ACHN (cell line): ENCODE measurements at places on chromosomes 2 and 18.

DNA sequence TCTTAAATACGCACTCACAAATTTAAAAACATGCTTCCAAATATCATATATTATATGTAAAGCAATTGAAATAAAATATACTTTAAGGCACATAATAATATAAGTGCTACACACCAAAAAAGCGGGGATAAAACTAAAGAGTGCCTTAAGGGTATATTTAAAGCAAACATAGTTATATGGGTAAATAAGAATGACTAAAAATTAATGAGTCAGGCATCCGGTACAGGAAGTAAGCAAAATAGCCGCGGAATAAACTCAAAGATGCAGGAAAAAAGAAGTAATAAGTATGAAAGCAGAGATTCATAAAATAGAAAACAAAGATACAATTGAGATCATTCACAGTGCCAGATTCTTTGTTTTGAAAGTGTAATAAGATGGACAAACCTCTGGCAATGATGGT lies 503.5 kb upstream of the SOX11 start:
- no peak for DNase-seq

DNA sequence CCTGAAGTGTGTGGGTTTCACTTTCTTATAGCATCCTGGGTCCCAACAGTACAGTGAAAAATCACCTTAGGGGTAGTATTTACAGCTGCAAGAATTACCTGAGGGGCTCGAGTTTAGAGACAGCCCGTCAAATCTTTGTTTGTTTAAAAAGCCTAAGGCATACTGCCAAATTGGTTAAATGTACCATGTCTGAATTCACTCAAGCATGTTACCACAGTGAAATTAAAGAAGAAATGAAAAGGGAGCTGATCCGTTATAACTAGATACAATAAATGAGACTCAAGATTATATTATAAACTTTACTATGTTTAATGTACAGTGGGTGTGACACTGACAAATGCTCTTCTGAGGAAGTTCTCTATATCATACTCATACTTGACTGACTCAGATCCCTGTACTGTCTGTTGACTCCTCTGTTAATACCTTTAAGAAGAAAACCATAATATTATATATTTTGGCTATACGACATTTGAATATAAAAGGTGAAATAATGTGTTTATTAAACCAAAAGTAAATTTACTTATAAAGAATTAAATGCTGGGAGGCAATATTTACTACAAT lies 107.3 kb downstream of the TMEFF2 start:
- no peak for DNase-seq

DNA sequence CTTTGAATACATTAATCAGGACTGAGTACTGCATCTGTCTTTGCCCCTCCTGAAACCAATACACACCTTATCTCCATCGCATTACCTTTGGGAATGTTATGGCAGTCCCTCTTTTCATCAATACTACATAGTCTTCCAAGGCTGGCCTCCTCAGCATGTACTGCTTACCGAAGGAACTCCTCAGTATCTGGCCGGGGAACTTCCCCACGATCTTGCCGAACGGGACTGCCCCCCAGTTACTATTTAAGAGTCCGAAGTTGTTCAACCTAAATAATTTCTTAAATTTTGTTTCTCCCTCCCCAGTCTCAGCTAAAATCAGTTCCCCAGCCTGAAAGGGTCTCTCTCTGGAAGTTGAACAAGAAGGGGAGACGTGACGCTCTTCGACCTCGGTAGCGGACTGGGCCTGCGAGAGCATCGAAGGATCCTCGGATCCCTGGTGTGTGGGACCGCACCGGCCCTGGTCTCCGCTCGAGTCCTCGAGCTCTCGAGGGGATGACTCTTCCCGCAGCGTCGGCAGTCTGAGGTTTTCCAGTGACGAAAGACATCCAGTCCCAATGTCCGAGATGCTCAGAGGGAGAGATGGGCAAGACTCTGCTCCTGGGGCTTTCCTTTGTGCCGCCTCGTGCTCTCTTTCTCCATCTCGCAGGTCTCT lies 489 bp downstream of the TRMT61B start:
- DNase-seq = peak; percentile 48

DNA sequence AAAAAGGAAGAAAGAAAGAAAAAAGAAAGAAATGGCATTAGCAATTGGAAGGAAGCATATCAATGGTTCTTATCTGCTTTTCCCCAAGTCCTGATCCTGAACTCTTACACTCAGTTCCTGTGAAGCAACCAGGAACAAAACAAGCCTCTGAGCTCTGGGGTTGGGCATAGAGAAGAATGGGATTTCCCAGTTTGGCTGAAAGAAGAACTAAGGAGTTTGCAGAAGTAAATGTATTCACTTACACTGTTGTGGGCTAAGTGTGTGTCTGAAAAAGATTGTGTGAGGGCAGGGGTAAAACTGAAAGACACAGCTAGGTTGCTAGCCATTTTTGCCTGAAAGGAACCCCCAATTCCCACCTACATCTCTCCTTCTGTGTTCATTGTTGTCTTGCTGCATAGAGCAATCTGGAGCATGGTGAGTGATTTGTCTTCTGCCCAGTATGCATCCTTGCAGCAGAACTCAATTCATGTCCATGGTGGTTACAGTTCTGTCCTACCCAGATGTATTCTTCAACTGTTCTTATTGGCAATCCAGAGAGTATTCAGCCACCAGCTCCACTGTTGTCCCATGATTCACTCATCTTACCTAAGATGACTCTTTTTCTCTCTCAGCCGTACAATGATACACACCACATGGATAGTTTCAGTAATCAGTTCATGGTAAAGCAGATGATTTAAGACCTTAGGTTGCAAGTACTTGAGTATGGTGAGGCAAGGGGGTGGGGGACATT lies 348.7 kb downstream of the ARHGAP15 start:
- no peak for DNase-seq

- no peak for DNase-seq
Observed at GRCh38 chr2:228767196-228767595, 503.9 kb downstream of the PID1 start.

DNA sequence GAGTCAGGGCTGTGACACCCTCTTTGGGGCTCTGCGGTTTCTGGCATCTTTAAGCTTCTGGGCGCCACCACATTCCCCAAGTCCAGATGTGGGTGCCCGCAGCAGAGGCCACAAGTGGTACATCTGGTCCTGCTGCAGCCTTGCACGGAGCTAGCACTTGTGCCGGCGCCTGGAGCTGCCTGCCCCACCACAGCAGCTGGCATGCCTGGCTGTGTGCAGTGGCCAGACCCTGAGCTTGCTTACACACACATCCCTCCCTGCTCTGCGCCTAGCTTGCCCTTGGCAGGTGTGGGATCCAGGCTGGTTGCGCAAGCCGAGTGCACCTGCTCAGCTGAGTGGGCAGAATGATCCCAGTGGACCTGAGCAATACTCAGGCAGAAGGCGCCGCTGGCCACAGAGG lies 27.3 kb downstream of the SLC4A10 start:
- no peak for DNase-seq

GRCh38 chr2:69641471-69641870 lies 2.1 kb downstream of the AAK1 start:
- no peak for DNase-seq

GRCh38 chr2:101433465-101433864 lies 41.4 kb downstream of the RFX8 start:
- no peak for DNase-seq

DNA sequence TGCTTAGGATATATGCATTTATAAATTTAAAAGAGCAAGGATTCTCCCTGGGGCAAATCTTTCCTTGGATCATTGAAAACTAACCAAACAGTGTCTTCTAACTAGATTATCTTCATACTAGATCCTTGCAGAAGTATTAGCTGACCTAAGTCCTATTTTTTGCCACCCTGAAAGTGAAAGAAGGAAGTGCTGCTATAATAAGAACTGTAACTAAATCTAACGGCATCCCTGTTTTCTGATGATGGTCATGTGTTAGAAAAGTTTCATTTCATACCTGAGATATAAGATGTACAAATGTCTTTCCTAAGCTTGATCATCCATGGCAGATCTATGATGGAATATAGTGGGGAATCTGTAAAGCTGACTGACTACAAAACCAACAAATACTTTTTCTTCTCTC lies 102.7 kb downstream of the MAP2 start:
- DNase-seq = no peak

GRCh38 chr2:129438501-129439057 lies 540.9 kb upstream of the RAB6C start:
- no peak for DNase-seq

GRCh38 chr2:23467618-23468017 lies 82.6 kb downstream of the KLHL29 start:
- DNase-seq = no peak

DNA sequence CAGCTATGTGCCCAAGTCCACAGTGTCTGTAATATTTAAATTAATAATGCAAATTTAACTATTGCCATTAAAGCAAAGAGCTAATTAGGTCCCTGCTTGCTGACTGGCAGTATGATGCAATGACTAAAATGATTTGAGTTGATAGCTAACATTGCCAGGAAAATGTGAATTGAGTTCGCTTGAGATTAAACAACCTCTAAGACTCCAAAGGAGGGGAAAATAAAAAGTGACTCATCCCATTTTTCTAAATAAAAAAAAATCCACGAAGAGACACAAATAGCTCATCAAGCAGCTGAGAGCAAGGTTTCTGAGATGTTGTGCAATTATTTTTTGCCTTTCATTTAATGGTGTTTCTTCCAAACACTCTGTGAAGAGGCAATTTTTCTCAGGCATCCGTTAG lies 413.0 kb downstream of the MTX2 start:
- DNase-seq = no peak

DNA sequence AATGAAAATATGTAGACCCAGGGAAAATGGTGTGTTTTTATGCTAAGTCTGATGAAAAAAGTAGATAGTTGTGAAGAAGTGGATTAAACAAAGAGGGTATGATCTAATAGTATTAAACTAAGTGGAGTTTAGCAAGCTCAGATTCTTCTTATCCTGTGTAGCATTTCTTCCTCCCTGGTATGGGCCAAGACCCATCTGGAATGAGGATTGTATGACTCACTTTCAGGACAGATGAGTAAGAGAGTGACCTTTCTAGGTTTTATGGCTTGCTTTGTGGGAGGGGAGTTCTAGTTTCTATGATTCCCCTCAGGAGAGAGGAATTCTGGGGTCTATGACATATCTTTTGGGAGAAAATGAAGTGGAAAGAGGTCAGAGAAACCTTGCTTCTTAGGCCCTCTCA lies 550.1 kb downstream of the SPAG16 start:
- peak; percentile 23 for DNase-seq

- peak; percentile 96 for DNase-seq
Observed at GRCh38 chr2:68971591-68972231, 2.7 kb upstream of the GKN1 start.

GRCh38 chr2:73172963-73173362 lies 29.4 kb upstream of the NOTO start:
- DNase-seq = no peak

DNA sequence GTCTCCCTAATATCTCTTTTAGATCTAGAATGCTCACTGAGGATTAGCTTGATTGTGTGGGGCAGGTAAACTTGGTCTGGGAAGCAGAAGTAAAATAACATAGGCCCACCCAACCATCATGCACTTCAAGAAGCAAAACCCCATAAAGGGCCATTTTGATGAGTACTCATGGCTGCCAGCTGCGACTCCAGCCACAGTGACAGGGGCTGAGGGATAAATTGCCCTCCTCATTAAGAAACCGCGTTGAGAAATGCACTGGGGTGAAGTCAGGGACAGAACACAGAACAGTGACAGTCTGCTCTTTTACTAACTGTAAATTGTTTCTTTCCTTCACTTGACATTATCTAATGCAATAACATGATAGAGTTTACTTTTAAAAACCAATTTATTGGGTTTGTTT lies 60.2 kb downstream of the RND3 start:
- no peak for DNase-seq

GRCh38 chr2:168371273-168372019 lies 84.6 kb upstream of the CERS6 start:
- no peak for DNase-seq

GRCh38 chr2:67046591-67046990 lies 350.5 kb upstream of the ETAA1 start:
- no peak for DNase-seq

- no peak for DNase-seq
Observed at GRCh38 chr2:211349031-211349430, 792.6 kb downstream of the CPS1 start.

GRCh38 chr18:54117853-54118773 lies 106.4 kb downstream of the MBD2 start:
- no peak for DNase-seq

DNA sequence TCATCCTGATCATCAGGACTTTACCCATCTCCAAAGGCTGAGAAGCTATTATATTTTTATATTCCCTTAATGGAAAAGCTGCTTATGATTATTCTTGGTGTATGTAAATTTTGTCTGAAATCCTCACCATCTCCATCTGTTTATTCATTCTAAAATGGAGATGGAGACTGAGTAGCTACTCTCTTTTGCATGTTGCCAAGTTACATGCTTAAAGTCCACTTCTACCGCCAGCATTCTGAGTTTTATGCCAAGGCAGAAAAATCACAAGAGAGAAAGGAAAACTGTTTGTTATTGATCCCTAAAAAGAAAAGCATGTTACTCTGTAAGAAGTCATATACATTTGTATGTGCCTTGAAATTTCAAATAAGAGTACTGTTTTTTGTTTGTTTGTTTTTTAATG lies 94.4 kb upstream of the NOSTRIN start:
- DNase-seq = no peak

- DNase-seq = no peak
Observed at GRCh38 chr2:39007875-39008504, 112.9 kb downstream of the SOS1 start.

- DNase-seq = no peak
Observed at GRCh38 chr2:232410238-232410900, 3.7 kb downstream of the ALPG start.

DNA sequence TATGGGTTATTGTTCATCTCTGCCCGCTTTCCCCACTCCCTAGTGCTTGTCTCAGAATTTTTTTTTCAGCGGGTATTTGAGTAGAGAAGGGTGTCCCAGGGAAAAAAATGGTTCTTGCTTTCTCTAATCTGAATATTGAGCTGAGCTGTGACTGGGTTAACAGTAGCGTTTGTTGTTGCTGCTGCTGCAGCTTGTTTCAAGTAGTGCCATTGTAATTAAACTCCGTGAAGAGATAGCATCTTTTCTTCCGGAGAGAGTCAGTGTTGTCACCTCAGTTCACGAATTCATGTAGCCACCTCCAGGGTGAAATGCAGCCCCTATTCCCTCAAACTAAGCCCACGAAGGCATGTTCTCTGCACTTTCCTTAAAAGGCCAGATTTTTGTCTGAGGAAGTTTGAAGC lies 1.5 kb upstream of the AAK1 start:
- DNase-seq = no peak
